MCF 10A (cell line): ENCODE measurements at places on chromosomes 5 and 9.

GRCh38 chr5:150457121-150457520 is 7.6 kb upstream of the RPS14 start:
- no peak for DNase-seq

GRCh38 chr9:122348288-122348777 is 22.5 kb upstream of the PTGS1 start:
- no peak for DNase-seq

GRCh38 chr5:164048359-164048926 is 543.0 kb downstream of the MAT2B start:
- DNase-seq, result peak; percentile 45

DNA sequence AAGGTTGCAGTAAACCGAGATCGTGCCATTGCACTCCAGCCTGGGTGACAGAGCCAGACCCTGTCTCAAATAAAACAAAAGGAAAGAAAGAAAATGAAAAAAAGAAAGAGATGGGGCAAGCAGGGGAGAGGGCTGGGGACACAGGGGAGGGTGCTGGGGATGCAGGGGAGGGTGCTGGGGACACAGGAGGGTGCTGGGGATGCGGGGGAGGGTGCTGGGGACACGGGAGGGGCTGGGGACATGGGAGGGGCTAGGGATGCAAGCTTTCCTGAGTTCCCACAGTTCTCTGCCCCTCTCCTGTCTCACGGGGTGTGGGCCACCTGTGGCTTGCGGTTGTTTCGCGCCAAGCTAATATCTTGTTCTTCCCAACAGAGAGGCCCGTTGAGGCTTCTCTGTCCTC is 7.2 kb downstream of the PDCD6 start:
- no peak for DNase-seq

- DNase-seq, result no peak
Observed at GRCh38 chr5:81006947-81007636, 46.9 kb downstream of the RASGRF2 start.

- no peak for DNase-seq
Observed at GRCh38 chr5:135231289-135231688, 167.7 kb downstream of the MACROH2A1 start.

DNA sequence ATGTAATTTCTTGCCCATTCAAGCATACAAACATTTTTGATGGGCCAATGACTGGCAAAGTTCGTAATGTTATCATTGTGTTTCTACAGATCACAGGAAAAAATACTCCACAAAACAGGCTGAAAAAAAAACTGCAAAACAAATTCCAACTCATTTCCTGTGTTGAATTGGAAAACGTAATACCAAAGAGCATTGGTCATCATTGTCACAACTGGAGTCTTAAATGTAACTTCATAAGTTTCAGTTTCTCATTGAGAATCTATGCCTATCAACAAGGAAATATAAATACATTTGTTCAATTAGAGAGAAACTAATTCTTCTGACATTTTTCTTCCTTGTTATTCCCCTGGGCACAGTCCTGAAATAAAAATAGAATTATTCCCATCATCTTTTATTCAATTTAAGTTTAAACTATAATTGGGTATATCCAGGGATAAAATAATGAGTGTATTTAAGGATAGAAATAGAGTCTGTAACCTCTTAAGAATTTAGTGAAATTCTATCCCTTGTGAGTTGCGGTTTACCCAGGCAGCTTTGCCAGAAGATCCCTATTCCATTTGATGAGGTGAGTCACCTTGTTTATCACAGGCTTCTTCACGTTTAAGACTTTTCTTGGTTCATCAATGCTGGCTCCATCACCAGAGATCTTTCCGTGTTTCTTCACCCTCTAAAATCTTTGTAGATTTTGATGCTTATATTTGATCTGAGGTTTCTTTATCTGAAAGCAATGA is 112.7 kb upstream of the ITGA1 start:
- peak; percentile 52 for DNase-seq
